DMS53 (cell line): ENCODE measurements at places on chromosomes 7 and 10.

DNA sequence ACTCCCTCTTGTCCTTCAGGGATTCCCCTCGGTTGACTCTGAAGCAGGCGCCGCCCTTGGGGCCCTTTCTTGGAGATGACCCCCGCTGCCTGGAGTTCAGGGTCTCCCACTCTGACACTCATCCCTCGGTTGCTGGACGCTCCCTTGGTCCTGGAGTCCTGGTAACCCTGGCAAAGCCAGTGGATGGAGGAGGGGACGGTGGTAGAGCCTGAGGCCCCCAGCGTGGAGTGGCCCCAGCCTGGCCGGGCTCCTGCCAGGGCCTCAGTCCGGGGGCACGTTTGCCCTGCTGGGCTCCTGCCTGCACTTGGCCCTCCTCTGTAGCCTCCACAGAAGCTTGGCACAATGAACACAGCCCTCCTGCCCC is 9.3 kb upstream of the CAMK2B start:
- no peak for DNase-seq

- peak; percentile 88 for DNase-seq
Observed at GRCh38 chr7:143240291-143241168, 18.7 kb downstream of the TAS2R40 start.

GRCh38 chr7:27165089-27165995 is at the start of gene HOXA9:
Gene HOXA9, minus strand, starts transcription at chr7:27165537. Its CDS starts 80 bp downstream, at chr7:27165457.
- no peak for DNase-seq

GRCh38 chr7:46468753-46469356 is 547.8 kb upstream of the IGFBP3 start:
- peak; percentile 61 for DNase-seq

GRCh38 chr10:70142555-70142954 is 3.9 kb downstream of the TYSND1 start:
- no peak for DNase-seq

DNA sequence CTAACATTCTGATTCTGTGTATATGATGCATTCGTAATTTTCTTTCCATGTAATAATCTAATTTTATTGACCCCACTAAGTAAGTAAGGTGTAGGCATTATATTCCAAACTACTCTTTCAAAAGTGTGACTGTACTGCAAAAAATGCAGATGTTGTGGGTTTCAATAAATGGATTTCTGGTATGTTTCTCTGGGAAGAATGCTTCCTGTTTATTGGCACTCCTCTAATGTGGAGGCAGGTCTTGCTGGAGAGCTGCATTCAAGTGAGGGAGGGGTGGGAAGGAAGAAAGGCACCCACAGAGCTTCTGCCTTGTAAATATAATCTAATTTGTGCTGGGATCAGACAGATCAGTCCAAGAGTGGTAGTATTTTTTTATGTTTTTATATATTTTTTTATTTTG is 23.9 kb downstream of the ST7 start:
- no peak for DNase-seq

- peak; percentile 88 for DNase-seq
Observed at GRCh38 chr7:90749262-90749661, 153.1 kb downstream of the CDK14 start.

DNA sequence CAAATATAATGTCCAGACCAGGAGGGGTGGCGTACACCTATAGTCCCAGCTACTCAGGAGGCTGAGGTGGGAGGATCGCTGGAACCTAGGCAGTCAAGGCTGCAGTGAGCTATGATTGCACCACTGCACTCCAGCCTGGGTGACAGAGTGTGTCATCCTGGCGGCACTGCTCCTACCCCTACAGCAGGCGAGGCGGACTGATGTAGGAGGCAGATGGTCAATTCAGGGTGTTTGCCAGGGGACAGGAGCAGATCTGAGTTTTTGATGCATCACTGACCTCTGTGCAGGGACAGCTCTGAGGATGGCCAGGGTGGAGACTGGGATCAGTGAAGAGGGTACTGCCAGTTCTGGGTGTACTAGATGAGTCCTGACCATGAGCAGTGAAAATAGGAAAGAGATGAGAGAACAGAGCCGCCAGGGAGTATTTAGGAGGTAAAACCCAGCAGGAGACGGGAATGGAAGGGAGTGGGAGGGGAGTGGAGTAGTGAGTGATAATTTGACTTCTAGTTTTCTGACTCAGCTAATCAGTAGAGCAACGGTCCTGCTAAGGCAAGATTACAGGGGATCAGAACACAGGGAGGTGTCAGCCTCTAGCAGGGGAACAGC is 75.3 kb downstream of the HIP1 start:
- DNase-seq, result no peak

GRCh38 chr7:131974671-131975070 is 418.2 kb upstream of the PODXL start:
- DNase-seq, result no peak

DNA sequence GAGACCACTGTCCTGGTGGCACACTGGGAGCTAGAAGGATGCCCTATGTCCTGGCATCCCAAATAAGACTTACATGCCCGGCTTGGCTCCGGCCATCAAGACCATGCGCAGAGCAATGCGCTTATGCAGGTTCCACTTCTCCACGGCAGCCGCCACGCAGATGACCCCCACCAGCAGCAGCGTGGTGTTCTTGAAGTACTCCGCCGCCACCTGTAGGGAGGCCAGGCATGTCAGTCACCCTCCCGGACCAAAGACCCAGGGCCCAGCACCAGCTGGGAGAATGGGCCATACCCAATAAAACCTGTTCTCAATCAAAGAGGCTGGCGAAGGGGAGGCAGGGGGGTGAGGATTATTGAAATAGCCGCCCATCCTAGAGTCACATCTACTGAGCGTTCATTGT is 19.9 kb downstream of the SLC13A4 start:
- peak; percentile 17 for DNase-seq

DNA sequence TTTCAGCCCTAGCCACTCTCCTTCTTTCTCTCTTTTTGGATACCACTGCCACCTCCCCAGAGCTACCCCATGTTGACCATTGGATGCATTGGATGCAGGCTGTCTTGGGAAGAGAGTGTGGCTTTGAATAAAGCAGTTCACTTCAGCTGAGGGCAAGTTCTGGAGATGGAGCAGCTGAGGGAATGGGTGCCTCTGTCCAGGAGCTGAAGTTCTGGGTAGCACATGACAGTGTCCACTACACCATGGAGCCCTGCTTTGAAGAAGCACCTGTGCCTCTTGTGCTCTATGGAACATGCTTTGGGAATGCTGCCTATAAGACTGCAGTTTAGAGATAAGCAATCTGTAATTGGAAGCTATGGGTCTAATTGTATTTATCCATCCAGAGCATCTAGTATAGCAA is 1028.7 kb downstream of the TYW1 start:
- DNase-seq, result no peak

DNA sequence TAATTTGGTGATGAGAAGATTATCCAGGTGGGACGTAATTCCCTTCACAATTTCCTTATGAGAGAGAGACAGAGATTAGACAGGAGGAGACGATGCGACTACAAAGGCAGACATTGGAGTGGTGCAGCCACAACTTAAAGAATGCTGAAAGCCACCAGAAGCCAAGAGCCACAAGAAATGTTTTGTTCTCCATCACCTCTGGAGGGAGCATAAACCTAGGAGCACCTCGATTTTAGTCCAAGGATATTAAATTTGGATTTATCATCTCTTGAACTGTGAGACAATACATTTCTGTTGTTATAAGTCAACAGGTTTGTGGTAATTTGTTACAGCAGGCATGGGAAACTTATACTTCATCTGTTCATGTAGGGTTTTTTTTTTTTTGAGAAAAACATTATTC is 418.9 kb downstream of the DGKB start:
- peak; percentile 5 for DNase-seq

DNA sequence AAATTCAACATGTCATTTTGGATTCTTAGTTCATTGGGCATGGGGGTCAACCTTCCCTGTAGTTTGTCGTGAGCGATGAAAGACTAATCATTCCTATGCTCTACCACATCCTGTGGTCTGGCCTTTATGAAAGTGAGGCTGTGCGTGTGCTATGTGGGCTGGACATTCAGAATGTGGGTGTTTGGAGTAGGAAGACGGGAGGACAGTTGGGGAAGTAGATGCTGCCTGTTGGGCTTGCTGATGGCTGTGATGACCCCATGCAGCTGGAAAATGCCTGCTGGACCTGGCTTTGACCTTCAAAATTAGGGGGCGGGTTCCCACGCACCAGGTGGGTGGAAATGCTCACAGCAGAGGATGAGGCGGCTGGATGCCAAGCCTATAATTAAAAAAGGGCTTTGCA is 90.9 kb upstream of the MKI67 start:
- no peak for DNase-seq

GRCh38 chr10:29202386-29202940 is 86.4 kb upstream of the LYZL1 start:
- DNase-seq, result no peak

DNA sequence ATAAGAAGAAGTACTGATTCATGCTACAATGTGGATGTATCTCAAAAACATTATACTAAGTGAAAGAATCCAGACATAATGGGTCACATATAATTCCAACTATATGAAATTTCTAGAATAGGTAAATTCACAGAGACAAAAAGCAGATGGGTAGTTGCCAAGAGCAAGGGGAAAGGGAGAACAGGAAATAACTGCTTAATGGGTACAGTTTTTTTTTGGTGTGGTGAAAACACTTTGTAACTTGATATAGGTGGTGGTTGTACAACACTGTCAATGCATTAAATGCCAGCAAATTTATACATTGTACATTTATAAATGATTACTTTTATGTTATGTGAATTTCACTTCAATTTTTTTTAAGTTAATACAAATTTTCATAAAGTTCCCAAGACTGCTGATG is 19.4 kb upstream of the LRRN3 start:
- DNase-seq, result peak; percentile 29

DNA sequence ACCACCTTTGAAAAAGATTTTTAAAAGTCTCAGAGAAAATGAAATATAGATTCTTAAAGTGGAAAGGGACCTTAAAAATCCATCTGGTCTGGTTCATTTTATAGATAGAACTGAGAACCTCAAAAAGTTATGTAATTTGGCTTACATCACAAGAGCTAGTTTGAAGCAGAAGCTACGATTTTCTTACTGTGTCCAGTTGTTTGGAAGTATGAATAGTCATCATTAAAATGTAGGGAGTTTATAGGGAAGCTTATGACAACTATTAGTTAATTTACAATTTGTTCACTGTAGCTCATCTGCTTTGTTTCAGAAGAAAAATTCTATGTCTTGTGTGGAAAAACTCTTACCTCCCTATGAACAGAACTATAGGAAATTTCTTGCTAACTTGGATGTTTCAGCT is 26.9 kb downstream of the ZEB1 start:
- no peak for DNase-seq

- DNase-seq, result no peak
Observed at GRCh38 chr10:64071218-64071617, 550.0 kb downstream of the REEP3 start.

GRCh38 chr10:130481936-130482335 is 345.7 kb downstream of the GLRX3 start:
- no peak for DNase-seq

GRCh38 chr7:124263232-124263827 is 230.5 kb upstream of the TMEM229A start:
- peak; percentile 84 for DNase-seq

- DNase-seq, result no peak
Observed at GRCh38 chr10:3647074-3647473, 137.9 kb downstream of the KLF6 start.

DNA sequence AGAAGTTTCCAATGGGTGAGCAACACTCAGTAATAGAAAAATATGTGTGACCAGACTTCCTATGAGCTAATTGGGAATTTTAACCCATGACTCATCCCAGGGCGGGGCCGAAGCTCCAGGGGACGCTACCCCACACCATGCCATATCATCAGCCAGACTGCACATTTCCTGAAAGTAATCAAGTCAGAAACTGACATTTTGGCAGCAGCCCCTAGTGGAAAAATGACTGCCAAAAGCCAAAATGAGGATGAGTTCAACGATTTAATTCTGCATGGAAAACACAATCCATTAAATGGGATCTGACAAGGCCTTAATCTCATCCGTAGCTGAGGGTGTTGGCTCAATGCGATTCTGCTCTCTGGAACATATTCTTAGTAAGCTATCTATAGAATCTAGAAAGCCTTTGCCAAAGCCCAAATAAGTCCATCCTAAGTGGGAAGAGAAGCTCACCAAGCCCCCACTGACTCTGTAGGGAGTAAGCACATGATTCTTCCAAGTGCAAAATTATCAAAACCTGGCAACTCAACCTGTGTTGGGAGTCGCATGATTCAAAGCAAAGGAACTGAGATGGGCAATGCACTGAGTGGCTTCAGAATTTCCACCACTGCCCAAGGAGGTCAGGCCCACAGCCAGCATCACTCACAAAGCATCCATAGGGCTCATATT is 93.1 kb upstream of the PDE1C start:
- DNase-seq, result peak; percentile 28

DNA sequence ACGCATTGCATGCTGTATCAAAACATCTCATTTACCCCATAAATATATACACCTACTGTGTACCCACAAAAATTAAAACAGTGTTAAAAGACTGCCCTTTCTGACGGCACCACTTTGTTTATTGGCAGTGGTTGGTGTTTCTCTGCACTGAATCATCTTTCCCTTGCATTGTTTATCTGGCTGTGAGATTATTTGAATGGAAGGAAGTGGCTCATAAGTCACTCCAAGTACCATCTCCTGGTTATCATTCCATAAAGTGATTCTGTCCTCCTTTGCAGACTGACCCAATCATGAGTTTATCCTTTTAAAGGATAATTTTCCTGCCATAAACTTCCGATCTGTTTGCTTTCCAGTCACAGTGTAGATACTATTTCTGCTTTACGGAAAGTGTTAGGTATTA is 183.8 kb downstream of the CAMK1D start:
- DNase-seq, result no peak
